Stimulated activated CD8-positive, alpha-beta memory T cell treated with anti-CD3 and anti-CD28 coated beads, Interleukin-4, amount 100 ng/mL, for 1 hour (primary cell): ENCODE measurements at places on chromosomes 11 and 22.

DNA sequence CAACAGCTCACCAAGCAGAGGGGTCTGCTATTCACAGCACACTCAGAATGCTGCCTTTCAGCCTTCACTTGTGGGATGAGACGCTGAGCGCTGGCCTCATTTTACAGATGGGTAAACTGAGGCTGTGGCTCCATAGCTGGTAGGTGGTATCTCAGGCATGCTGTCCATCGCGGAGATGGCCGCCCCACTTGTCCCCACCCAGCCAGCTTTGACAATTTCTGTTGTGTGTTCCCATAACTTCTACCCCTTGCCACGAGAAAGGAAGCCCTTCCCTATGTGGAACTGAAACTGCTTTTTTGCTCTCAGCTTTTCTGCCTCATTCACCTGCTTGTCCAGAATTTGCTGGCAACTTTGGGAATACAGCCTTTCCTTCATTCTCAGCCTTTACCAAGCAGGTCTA, 36.1 kb upstream of the NNMT start:
- DNase-seq, result no peak

DNA sequence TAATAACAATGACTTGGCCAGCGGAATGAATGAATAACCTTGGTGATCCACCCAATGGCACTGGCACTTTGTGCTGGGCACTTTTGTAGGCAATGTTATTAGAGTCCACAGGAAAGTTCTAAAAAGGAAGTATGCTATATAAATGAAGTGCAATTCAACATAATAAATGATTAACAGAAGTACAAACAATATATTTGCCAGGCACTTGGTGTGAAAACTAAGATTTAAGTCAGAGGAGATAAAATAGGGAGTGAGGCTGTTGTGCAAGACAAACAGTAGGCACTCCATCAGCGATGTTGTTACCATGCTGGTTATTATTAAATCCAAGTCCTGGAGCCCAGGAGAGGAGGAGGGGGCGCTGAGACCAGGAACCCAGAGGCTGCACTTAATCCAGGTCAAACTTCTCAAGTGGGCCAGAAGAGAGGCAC, 173.8 kb downstream of the LARGE1 start:
- DNase-seq, result no peak

- peak; percentile 26 for DNase-seq
Measured at GRCh38 chr22:22692707-22693530, 48.5 kb downstream of the GGTLC2 start.

GRCh38 chr11:114211444-114212121, 84.6 kb upstream of the NNMT start:
- no peak for DNase-seq

DNA sequence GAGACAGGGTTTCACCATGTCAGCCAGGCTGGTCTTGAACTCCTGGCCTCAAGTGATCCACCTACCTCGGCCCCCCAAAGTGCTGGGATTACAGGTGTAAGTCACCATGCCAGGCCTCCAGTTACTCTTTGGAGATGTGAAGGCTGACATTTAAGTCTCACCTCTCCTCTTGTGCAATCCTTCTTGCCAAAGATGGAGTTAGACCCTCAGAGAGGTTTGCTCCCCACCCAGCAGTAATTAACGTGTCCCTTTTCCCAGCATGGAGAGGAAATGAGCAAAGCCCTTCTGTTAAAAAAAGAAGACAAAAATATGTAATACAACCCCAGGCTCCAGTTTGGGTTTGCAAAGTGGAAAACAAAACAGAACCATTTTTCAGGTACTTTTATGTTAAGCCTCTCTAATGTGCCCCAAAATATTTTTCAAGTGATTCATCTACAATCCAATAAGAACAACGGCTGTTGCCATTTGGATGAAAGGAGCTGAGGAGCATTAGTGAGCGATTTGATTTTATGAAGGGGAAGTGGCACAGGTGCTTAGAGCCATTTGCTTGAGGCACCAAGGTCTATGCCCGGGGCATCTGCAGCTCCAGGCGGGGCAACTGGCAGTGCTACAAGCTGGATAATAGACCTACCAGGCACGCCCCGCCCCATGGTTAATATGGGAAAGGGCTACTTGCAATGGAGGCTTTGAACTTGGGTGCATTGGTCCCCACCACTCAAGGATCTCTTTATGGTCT, 57.2 kb downstream of the GRIK4 start:
- DNase-seq, result no peak

GRCh38 chr22:36284171-36284571, 31.2 kb downstream of the APOL1 start:
- no peak for DNase-seq

DNA sequence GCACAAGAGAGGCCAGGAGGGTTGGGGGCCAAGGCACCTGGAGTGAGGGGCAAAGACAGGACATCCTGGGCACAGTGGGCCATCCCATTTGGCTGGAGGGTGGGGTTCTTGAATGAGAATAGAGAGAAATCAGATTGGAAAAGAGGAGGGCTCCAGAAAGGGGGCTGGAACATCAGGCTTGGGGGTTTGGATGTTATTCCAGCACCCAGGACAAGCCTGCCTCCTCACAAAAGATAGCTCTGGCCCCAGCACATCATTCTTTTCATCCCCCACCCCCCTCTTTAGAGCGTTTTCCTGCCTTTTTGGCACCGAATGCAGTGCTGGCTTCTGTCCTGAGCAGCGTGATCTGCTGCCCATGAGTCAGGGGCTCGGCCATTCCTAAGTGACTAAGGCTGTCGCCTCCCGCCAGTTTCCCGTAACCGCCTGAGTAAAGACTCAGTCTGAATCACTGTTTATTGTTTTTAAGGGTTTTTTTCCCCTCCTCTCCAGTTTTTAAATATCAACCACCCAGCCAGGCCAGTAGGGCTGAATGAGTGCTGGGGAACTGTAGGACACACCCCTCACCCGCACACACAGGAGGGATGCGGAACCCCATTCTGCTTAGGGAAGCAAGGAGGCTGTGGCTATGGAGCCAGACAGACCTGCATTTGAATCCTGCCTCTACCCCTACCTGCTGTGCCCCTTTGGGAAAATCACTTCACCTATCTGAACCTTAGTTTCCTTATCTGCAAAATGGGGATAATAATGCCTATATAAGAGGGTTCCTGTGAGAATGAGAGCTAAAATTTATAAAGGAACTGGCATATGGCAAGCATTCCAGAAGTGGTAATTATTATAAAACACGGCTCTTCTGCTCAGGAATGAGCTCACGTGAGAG, 32.4 kb upstream of the NAV2 start:
- DNase-seq, result no peak

- DNase-seq, result no peak
Measured at GRCh38 chr11:69617682-69618081, 23.3 kb upstream of the CCND1 start.

GRCh38 chr11:120235024-120235628, 4.8 kb upstream of the POU2F3 start:
- DNase-seq, result peak; percentile 16

DNA sequence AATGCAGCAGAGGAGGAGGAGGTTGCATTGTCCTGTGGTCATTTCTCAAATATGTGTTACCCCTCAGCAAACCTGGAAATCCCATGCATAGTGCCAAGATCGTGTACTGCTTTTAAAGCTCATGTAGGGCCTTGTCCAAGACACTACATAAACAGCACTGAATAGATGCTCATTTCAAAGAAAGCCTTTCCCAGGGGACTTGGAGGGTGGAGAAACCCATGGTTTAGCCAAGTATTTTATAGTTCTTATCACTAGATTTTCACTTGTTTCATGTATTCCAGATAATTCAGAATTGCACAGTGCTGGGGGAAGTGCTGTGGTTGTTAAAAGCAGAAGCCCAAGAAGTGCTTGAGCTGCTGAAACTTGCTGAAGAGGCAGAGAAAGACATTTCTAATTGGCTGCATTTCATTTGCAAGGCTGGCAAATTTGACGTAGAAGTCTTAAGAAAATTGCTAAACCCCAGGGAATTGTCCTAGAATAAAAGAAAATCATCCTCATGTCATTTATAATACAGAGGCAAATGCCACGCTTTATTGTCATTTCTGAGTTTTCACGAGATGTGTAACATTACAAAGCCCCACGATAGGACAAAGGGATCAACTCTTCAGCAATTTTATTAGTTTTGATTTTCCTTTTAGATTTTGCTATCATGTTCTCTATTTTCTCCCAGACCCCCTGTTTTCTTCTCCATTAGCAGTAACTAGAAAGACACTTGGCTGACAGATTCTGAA, 20.1 kb downstream of the CSRP3 start:
- DNase-seq, result no peak

- DNase-seq, result no peak
Measured at GRCh38 chr11:29026286-29026685, 918.1 kb downstream of the METTL15 start.

GRCh38 chr11:97140885-97141494, 751.2 kb downstream of the JRKL start:
- no peak for DNase-seq

DNA sequence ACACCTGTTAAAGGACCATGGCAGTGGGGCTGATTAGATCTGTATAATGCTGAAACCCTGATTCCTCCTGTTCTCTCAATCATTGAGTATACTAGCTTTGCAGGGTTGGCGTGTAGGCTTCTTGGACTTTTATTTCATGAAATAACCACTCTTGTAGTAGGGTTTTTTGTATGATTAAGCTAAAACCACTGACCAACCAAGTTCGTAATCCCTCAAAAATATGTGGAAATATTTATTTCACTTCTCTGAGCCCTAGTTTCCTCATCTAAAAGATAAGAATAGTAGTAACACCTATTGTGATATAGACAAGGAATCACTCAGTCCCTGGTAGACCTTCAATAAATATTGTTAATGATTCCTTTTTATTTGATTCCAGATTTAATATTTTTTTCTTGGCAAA, 4.2 kb downstream of the API5 start:
- DNase-seq, result no peak

DNA sequence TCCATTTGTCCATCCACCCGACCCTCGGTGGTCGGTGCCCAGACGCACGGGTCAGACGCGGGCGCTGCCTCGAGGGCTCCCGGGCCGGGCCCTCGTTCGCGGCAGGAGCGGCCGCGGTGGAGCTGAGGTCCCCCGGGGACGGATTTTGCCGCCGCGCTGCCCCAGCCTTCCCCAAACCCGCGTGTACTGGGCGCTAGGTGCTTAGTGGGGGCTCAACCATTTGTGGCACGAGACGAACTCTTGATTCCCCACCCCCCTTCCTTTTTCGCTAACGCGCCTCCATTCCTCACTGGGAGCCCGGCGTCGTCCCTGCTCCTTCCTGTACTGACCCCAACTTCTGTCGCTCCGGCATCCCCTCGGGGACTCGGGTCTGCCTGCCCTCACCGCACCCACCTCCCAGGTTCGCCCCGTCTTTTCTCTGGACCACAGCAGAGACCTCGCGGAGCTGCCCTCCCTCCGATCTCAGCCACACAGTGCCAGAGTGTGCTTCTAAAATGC, 789 bp upstream of the CBX7 start:
- DNase-seq, result no peak

DNA sequence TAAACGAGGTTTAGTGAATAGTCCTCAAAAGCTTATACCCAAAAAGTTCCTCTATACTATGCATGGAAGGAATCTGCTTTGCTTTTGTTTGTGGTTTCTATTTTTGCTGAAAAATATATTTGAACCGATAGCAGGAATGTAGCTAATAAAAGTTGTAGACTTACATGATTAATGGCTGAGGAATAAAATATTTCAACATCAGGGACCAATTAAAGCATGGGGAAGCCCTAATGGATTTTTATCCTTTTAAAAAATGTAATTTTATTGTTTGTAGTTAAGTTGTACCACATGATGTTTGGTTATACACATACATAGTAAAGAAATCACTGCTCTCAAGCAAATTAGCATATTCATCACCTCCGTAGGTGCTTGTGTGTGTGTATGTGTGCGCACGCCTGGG, 295.3 kb upstream of the CNTN5 start:
- no peak for DNase-seq

GRCh38 chr11:73671701-73672100, 25.3 kb downstream of the PLEKHB1 start:
- DNase-seq, result no peak

GRCh38 chr22:39450258-39450955, 6.4 kb upstream of the MGAT3 start:
- DNase-seq, result no peak

- DNase-seq, result no peak
Measured at GRCh38 chr22:49780698-49781288, 46.9 kb downstream of the BRD1 start.

DNA sequence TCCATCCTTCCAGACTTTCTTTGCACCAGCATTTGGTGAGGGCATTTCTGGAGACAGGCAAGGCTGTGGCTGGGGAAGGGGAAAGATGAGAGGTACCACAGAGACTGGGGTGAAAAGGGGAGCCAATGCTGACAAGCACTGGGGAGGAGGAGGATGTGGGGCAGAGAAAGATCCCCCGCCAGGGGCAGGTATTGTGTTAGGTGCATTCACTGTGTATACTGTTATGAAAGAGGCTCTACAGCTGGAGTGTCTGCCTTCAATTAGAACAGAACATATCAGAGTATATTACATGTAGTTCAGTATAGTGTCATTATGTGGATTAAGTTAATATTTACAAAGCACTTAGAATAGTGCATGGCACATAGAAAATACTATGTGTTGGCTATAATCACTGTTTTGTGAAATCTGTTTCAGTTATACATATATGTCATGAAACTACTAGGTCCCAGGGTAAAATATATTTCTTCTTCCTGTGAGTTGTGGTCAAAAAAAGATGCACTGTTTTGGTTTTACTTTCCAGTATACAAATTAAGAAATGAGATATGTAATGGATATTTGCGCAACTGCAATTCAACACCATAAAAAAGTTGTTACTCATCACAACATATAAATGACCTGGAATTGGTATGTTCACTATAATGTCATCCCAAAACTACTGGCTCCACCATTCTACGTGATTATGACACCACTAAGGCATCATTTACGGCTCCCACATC, 8.4 kb downstream of the MSANTD2 start:
- no peak for DNase-seq

DNA sequence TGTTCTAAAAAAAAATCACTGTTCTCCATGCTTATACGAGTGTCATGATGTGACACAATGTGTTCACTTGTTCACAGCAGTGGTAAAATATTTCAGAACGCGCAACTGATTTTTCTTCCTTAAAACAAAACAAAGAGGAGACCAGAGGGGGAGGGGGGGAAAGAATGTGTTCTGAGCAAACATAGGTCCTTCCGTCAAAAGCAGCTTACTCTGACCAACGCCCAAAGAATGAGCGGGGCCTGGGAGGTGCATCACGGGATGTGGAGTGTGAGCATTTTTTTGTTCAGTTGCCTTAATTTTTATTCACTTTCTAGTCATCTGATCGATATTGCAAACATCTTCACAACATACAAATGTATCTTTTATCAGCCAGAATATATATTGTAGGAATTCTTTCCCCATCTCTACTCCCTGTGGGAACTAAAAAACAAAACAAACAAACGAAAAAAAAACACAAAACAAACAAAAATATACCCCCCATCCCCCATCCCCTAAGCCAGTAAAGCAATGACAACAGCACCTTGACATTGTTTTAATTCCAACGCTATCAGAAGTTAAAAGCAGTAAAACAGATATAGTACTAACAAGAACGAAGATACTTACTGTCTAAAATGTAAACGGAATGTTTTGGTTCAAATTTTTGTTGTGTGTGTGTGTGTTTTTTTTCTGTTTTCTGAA, 43.3 kb downstream of the BDNF start:
- DNase-seq, result no peak

- peak; percentile 57 for DNase-seq
Measured at GRCh38 chr22:50148991-50149721, 21.4 kb upstream of the PANX2 start.
